Islet precursor cell (in vitro differentiated cells): ENCODE measurements at places on chromosomes 7 and 10.
A peak's percentile ranks its signal among the peaks of the same experiment; 100 is the strongest.

GRCh38 chr7:116218051-116218645 lies 7.8 kb downstream of the TES start:
- no peak for DNase-seq

DNA sequence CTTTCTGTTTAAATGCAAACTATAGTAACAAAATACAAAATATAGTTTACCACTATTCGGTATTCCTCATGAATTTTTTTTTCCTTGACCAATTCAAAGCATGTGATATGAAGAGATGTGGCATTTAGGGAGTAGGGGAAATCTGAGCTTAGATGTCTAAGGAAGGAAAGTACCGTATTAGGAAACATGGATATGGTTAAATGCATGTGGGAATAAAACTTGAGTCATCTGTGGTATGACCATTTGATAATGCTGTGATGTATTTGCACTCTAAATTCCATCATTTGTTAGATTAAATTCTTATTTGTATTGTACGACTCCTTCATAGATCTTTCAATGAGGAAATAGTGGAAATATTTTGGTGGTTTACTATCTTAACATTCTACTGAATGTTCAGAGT lies 19.7 kb downstream of the AHR start:
- DNase-seq = no peak

GRCh38 chr7:37372750-37373149 lies 75.9 kb downstream of the ELMO1 start:
- DNase-seq = peak; percentile 95

GRCh38 chr7:129958643-129959470 lies 6.1 kb upstream of the UBE2H start:
- peak; percentile 97 for DNase-seq

DNA sequence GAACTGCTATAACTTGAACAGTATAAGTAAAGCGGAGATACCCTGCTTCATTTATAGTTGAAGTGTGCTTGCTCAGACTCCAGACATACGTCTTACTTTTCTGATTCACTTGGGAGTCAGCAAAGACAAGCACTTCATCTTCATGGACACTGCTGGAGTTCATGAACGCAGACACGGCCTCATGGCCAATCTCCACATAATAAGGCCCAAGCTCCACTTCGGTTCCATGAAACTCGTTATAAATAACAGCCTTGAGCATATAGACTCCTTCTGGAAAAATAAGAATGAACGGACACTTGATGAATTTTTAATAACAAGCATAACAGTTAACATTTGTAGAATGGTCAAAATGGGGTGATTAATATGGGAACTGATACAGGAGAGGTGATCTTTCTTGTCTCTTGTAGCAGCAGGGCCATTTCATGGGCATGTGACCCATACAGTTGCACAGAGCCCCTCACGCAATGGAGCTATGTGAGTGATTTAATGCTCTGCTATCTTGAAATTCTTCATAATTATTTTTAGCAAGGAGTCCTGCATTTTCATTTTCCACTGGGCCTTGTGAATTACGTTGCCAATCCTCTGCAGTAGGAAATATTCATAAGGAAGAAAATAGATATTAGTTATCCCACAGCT lies 40.2 kb downstream of the PKD1L1 start:
- no peak for DNase-seq

DNA sequence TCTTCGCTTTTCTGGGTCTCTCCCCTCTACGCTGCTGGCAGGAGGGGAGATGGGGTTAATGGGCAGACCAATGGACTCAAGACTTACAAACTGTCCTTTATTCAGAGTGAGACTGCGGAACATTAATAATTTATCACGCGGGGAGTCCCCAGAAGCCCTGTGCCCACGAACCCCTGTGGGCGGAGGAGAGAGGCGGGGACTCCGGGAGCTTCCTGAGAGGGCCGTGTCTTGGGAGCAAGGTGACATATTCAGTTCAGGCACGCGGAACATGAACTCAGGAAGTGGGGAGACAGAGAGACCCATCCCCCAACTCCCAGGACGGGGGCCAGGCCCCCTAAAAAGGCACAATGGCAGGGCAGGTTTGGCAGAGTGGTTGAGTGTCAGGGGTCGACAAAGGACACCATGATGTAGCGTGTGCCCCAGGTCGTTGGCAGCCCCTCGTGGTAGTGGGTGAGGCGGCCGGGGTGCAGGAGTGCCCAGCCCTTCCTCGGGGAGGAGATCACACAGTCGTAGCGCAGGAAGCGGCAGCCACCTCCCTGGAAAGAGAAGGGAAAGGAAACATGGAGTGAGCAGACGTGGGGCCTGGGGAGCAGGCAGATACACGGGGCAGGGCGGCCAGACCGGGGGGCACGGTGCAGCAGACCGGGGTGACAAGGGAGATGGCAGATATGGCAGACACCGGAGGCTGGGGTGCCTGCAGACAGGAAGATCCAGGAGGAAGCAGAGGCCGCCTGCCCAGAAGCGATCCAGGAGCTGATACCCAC lies 5.2 kb upstream of the MOGAT3 start:
- no peak for DNase-seq

DNA sequence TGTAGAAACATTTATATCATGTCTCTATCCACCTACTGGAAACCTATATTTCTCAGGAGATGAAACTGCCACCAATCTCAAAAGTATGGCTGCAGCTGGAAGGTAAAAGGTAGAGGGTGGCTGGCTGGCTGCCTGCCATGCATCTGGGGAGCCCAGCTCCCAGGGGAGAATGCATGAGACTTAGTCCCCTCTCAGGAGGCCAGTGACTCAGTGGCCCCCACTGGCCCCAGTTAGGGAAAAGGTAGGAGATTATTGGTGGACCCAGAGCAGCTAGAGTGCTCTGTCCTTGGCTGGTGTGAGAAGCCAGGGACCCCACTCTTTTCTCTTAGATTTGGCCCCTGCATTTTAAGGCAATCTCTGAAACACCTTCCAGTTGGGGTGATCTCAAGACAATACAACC lies 6.8 kb upstream of the NKX2-3 start:
- no peak for DNase-seq

DNA sequence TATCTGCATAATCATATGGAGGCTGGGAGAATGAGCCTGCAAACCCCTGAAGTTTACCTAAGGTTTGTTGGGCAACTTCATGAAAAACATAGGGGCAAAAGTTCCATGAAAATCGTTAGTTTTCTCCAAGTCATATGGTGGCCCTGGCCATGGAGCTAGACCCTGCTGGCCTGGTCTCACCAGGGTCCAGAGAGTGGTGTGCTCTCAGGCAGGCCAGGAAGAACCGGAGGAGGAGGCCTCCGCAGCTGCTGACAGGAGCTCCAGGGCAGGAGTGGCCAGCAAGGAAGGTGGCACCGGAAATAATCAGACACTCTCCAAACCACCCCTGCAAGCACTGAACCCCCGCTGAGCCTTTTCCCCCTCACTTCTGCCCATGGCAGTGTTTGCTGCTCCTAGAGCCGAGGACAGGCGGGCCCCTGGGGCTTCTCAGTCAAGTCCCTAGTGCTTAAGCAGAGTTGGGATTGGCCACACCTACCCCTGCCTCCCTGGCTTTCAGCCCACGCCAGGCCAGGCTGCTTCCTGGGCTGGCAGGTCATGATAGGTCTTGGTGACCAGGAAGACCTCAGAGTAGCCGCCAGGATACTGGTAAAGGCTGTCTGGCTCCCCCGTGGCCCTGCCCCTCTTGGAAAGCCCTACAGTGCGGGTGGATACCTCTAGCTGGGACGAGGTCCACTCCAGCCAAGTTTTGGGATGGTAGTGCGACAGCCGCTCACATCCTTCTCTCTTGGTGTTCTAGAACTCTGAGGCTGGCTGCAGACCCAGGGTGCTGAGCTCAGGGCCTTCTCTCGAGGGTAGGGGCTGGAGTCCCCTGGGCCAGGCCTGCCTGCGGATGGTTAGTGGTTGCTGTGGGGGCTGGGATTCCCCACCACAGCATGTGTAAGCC lies 242.8 kb downstream of the MGMT start:
- DNase-seq = no peak

DNA sequence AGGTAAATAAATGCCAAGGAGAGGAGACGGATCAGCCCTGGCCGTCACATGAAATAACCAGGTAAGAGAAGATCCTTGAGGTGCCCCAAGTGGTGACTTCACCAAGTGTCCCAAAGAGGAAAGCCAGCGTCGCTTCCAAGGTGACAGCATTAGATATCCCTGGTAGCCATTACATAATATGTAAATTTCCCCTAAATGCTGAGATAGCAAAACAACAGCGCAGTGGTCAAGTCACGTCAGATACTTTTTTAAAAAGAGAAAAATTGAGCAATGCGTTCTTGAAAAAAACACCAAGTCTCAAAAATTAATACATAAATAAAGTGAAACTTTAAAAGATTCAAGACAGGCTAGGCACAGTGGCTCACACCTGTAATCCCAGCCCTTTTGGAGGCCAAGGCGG lies 100.2 kb downstream of the HTR5A start:
- no peak for DNase-seq

DNA sequence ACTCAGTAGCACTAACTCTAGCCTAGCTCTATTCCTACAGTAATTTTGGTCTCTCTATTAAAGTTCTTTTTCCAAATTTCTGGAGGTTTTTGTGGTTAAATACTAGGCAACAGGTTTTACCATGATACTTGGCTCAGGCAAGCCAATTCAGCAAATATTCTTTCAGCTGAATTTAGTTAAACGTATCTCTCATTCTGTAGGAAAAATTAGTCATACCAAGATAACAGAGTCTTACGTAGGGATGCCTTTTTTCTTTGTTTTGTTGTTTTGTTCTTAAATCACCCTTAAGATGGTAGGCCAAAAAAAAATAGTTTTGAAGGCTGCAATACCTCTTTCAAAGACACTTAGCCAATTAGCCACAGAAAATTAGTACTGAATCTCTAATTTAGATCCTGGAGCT lies 180.5 kb downstream of the MAGI2 start:
- no peak for DNase-seq

GRCh38 chr10:110388687-110389052 lies 84.0 kb upstream of the SMNDC1 start:
- DNase-seq = no peak

DNA sequence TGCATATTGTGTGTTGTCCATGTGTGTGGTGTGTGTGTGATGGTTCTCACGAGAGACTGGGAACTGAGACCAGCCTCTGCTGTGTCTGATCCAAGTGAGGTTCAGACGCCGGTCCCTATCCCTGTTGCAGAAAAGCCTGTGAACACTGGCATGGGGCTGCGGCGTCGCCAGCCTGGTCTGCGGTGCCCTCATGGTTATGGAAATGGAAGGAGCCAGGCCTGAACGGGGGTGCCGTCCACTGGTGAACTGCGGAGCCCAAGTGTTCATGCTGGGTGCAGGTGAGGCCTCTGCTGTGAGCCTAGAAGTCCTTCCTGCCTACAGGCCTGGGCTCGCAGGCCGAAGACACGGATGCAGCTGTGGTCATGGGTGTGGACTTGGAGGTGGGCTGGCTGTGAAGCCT lies 18.7 kb upstream of the NCAPG2 start:
- DNase-seq = no peak

GRCh38 chr7:150434240-150434639 lies 16.2 kb upstream of the GIMAP8 start:
- DNase-seq = no peak

GRCh38 chr10:70967591-70968587 lies 79.5 kb upstream of the PCBD1 start:
- no peak for DNase-seq

- peak; percentile 87 for DNase-seq
These were observed 39.9 kb downstream of the AKR1D1 start for GRCh38 chr7:138116141-138116540.

DNA sequence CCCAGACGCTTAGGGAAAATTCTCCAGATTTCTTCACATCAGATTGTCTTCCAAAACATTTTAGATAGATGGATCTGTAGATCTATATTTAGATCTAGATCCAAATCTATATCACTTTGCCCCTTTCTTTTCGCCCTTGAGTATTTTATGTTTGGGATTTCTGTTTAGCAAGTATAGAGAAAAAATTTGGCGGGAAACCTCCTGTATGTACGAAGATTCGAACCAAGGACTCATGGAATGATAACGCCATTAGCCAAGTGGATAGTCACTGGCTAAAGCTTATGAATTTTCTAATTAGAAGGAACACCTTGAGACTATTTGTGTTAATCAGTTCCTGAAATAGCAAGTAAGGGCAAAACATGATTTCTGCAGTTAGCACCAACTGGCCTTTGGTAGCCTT lies 1.2 kb downstream of the THNSL1 start:
- no peak for DNase-seq

DNA sequence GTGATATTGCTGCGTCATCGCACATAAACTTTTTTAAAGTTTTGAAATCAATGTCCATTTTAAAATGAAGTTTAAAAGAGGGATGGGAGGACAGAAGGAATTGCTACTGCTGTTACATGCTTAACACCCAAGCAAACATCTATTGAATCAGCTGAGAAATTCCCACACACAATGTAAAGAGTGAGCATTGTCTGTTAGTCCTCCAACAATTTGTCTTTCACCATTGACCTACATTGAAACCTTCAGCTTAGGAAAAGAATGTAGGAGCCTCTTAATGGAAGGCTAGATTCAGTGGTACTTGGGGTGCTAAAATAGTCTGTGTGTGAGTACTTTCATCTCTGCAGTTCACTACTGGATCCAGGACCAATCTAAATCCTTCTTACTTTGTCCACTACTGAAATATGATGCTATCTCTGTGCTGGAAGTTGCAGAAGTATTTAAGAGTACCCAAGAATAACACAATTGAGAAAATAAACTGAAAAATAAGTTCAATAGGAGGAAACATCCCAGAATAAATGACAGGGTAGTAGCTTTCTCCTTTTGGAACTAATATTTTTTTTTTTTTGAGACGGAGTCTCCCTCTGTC lies 23.8 kb upstream of the FBXW4 start:
- no peak for DNase-seq

DNA sequence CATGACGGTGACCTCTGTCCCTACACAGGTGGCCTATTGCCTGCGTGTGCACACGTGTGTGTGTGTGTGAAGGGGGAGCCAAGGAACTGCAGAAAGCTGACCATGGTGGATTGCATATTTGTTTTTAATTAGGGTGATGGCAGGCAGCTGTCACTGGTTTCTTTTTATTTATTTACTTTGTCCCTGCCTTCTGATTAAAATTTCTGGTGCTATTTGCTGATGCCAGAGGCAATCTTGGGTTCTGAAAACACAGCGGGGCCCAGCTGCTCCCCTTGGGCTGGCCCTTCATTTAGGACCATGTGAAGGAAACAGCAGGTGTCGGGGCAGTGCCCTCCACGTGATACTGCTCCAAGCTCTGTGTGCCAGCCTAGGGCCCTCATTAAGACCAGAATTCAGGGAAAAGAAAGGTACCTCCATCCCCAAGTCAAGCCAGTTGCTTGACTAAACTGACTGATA lies 71.3 kb upstream of the PODXL start:
- DNase-seq = no peak

- no peak for DNase-seq
These were observed 15.1 kb upstream of the MRC1 start for GRCh38 chr10:17793823-17794644.

DNA sequence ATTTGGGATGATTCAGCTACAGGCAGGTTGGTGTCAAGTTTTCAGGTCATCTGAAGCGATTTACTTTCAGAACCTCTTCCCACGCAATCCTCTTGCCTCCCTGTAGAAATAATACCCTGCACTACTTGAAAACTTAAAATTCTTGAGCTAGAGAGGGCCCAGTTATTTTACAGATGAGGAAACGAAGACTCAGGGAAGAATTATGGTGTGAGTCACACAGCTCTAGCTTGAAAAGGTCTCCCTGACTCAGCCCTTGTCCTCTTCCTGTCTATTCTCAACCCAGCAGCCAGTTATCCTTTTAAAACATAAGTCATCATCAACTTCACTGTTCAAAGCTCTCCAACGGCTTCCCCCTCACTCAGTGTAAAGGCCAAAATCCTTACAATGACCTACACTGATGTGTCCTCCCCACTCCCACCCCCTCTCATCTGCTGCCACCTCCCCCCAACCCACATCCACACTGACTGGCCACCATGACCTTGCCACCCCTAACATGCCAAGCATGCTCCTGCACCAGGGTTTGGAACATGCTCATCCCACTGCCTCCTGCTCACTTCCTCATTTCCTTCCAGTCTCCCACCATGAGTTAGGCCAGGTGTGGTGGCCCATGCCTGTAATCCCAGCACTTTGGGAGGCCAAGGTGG lies 3.4 kb downstream of the DNMBP start:
- DNase-seq = peak; percentile 84
